Activated CD8-positive, alpha-beta memory T cell treated with anti-CD3 and anti-CD28 coated beads for 4 hours (primary cell): ENCODE measurements at places on chromosomes 4 and X.

- DNase-seq, result no peak
Observed at GRCh38 chr4:101188906-101189305, 158.4 kb downstream of the PPP3CA start.

GRCh38 chr4:55928846-55929245 lies 19.9 kb upstream of the CEP135 start:
- DNase-seq, result no peak

GRCh38 chr4:147994491-147995385 lies 262.9 kb downstream of the ARHGAP10 start:
- no peak for DNase-seq

DNA sequence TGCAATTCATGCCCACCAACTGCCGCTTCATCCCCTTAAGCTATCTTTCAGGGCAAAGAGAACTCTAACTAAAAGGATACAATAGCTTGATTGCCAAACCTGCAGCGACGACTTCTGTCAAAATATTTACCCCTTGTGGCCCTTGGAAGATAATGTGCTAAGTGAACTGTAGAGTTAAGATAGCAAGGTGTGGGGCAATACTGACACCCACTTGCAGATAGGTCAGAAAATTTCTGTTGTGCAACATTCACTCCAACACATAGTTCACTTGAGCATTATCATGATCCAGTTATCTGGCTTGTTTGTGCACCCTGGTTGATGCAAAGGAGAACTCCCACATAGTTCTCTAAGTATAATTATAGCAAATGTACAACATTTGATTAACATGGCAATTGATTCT lies 55.6 kb downstream of the RHOXF2B start:
- no peak for DNase-seq

DNA sequence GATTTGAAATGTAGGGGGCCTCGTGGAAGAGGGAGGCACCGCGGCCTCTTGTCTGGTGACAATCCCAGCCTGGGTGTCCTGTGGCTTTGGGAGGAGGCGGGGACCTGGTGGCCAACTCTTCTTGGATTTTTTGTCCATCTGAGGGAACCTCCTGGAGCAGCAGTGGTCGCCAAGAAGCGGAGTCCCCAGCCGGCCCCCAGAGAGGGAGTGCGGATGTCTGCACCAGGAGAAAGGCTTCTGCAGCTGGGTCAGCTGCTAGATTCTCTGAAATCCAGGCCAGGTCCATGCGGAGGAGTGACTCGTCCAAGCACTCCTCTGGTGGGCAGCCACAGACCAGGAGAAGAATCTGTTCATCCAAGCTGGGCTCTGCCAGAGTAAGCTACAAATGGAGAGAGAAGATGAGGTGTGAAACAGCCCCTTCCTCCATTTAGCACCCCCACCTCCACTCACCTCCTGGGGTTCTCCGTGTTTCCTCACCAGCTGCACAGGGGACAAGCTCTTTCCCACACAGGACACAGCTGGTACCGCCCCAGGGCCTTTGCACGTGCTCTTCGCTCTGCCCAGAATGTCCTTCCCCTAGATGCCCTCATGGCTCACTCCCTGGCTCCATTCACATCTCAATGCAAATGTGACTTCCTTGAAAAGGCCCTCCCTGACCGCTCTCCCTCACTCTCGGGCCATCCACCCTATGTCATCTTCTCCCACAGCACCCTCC lies 27.6 kb downstream of the C4orf50 start:
- no peak for DNase-seq

GRCh38 chr4:124810827-124811226 lies 98.3 kb upstream of the ANKRD50 start:
- no peak for DNase-seq

GRCh38 chr4:15003401-15003890 lies 1.2 kb downstream of the CPEB2 start:
- DNase-seq, result peak; percentile 18

DNA sequence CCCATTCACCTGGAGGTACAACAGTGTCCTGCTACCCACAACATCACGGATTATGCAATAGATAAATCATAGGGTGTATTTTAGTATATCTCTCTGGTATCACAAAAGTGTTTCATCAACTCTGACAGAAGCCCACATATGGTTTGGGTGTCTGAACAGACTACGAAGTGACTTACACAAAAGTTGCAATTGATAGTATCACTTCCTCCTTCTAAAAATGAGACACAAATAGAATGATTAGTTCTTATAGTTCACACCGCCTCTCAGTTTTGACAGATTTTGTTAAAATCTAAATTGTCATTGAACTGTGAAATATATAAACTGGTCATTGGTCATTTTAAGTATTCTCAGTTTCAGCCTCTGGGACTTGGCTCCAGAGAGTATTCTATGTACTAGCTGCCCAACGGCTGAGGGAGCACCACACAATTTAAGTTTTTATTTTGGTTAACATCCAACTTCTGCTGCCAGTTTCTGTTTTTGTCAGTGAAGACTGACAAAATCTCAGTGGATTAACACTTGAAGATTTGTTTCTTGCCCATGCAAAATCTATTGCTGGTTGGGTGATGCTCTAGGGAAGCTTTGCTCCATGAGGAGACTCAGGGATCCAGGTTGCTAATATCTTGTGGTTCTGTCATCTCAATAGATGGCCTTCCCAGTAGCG lies 113.8 kb upstream of the PUDP start:
- no peak for DNase-seq

DNA sequence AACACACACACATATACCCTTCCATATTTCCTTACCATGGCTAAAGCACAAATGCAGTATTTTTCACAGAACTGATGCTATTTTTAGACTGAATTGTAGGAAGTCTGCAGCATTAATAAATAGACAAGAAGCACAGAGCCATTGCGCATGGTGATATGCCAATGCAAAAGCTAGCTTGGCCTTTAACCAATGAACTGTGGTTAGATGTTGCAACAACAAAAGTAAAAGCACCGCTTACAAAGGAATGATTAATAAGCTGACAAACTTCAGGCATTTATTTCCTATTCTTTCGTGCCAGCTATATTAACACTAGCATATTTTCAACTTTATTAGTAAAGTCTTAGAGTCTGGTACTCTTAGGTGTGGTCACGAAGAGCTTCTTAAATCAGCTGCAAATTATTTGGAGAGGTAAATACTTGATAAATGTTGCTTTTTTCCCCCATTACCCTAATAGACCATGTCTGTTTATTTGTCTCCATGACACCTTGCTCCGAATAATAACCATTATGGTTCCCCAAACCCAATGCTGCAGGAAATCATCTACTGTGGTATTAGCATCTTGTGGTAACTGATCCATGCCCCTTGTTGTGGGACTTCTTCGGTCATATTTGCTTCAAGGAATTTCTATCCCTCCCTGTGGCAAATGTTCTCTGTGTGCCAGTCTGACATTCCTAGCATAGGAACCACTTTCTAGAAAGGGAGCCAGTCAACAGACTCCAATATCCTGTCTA lies 306.1 kb upstream of the TAPT1 start:
- DNase-seq, result no peak

- DNase-seq, result no peak
Observed at GRCh38 chrX:9643807-9644206, 121.8 kb downstream of the GPR143 start.

DNA sequence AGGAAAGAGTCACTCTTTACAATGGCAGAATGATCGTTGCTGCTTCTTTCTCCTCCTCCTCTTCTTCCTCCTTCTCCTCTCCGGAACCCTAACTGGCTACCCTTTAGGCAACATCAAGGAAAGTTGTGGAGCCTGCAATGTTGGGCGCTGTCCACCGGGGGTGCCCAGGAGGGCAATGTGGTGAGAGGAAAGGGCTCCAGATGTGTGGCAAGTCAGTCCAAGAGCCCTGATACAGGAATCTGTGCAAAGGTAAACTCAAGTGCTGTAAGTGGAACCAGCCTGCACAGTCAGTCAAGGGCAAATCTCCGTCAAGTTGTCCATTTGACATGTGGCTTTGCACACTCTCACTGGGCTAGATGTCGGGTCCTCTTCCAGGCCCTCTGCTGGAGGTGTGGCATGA lies 2.8 kb downstream of the RTL5 start:
- DNase-seq, result no peak

GRCh38 chr4:96073461-96073860 lies 233.6 kb downstream of the PDHA2 start:
- DNase-seq, result no peak

- no peak for DNase-seq
Observed at GRCh38 chr4:5662555-5662954, 45.8 kb downstream of the EVC2 start.

DNA sequence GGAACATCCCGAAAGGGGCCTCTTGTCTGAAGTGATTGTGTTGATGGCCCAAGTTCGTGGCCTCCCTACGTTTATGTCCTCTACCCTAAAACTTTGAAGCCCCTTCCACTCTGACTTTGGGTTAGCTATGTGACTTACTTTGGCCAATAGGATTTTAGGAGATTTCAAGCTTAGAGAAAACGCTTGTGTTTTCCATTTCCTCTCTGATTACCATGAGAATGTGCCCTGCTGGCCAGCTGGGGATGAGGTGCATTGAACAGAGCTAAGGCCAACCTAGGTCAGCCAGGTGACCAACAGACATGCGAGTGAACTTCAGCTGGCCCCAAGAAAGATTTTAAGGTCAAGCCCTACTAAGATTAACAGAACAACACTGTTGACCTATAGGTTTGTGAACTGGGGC lies 82.4 kb downstream of the SLC2A9 start:
- no peak for DNase-seq

DNA sequence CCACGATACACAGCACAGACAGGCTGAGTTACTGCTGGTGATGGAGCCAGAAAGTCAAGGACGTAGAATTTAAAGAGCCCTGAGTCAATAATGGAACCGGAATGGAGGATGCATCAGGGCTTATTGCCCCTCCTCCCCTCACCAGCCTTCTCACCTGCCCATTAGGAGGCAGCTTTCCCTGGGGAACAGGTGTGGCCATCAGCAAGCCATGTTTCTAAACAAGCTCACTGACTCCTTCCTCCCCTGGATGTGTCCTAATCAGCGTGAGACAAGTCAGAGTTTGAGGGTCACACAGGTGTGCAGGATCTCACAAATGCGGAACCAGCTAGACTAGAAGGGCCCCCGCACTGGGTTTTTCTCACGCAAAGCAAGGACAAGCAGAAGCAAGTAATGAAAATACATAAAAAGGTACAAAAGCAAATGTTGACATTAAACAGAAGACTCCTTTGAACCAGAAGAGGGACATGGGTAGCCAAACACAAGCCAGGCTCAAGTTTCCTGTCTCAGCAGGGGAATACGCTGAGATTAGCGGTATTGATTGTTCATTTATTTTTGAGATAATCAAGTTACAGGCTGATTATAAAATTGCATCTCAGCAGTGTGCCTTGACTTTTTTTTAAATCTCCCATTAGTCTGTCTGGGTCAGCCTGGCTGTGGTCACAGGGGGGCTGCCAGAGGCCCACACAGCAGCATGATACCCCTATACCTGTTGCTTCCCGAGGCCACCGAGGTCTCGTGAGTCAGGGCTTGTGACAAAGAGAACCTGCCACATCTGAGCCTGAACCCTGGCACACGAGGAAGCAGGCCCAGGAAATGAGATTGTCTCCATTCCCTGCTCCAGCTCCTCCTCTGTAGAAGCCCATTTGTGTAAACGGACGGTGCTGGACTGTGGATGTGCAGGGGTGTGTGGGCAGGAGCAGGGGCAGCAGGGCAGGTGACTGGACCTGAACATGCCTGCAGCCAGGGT lies 37.4 kb downstream of the CCKAR start:
- DNase-seq, result no peak

- no peak for DNase-seq
Observed at GRCh38 chr4:61380865-61381264, 180.7 kb downstream of the ADGRL3 start.
